ENCODE measurements at places on chromosomes 12 and 14. TPM values are rescaled to one million over a fixed set of nuclear protein-coding genes. Genes with fewer than 3 reads are reported as not detected.

The ESPL1 gene
- total RNA-seq = 2.2 TPM

The STON2 gene
- 34.3 TPM for total RNA-seq

The ASB2 gene
- 2.4 TPM for total RNA-seq

The TAS2R13 gene
- 0.92 TPM for total RNA-seq

The ACRBP gene
- 7.2 TPM for total RNA-seq

The ASPG gene
- total RNA-seq = 4.6 TPM

The C12orf60 gene
- 0.77 TPM for total RNA-seq

The AQP2 gene
- not detected for total RNA-seq

The KRT5 gene
- 0.65 TPM for total RNA-seq

The PLEK2 gene
- 2.3 TPM for total RNA-seq

The LHX5 gene
- total RNA-seq = not detected

The DPY19L2 gene
- 3.2 TPM for total RNA-seq

The SLC2A13 gene
- 11.6 TPM for total RNA-seq

The HOXC12 gene
- not detected for total RNA-seq

The ACSM4 gene
- not detected for total RNA-seq

The CACNA1C gene
- 8.4 TPM for total RNA-seq

The LRRC10 gene
- total RNA-seq = not detected

All from lower lobe of right lung (tissue), 2 donors.